ENCODE measurements at places on chromosomes 16 and 17.

- DNase-seq: no peak
These were observed 26.7 kb downstream of the WNT9B start for GRCh38 chr17:46878055-46878454.

DNA sequence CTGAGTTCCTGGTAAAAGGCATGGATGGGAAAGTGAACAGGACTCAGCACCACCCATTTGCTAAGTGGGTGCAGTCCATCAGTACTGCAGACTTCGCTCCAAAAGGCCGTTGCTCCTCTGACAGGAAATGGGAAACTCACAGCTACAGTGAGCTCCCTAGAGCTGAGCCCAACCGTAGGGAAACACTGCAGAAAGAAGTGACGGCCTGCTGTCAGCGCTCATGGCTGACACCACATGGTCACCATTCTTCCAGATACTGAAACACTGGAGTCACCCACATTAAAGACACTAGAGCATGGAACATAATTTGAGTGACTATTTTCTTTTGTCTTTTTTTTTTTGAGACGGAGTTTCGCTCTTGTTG lies 31.9 kb downstream of the UBE2O start:
- no peak for DNase-seq

GRCh38 chr17:4998027-4998731 lies 429 bp downstream of the KIF1C start:
- DNase-seq: no peak

- no peak for DNase-seq
These were observed 36.6 kb upstream of the CARMIL2 start for GRCh38 chr16:67608364-67608763.

DNA sequence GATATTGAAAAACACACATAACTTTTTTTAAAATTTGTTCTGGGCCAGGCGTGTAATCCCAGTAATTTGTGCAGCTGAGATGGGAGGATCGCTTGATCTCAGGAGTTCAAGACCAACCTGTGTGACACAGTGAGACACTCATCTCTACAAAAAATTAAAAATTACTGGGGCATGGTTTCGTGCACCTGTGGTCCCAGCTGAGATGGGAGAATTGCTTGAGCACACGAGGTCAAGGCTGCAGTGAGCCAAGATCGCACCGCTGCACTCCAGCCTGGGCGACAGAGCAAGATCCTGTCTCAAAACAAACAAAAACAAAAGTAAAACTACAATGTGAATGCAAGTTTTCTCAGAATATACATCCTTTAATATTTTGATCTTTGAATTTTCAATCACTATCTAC lies 15.1 kb downstream of the C16orf54 start:
- no peak for DNase-seq

DNA sequence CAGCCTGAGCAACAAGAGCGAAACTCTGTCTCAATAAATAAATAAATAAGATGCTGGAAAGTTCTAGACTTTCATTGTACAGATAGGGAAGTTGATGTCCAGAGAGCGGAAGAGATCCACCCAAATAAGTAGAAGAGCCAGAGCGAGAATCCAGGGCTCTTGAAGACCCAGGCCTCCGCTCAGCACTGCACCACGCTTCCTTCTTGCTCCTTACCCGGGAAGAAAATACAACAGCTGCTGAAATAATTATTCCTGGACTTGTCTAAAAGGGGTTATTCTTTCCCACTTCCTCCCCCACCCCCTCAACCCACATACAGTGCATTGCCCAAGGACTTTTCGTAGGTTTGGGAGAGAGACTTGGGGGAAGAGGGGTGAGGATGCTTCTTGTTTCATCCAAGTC lies 26.7 kb downstream of the CDK5RAP3 start:
- no peak for DNase-seq

Data from stimulated activated CD4-positive, alpha-beta T cell treated with anti-CD3 and anti-CD28 coated beads, Interleukin-12 subunit alpha, Interleukin-12 subunit beta, amount 100 ng/mL, for 4 hours (primary cell).